A673 (cell line): ENCODE measurements at places on chromosomes 6 and 20. TPM values are rescaled to one million over a fixed set of nuclear protein-coding genes. Genes with fewer than 3 reads are reported as not detected.

SEMG1 gene
- total RNA-seq: 2.1 and 5.5 TPM in 2 replicates

MC3R gene
- not detected in 2 replicates for total RNA-seq

CST2 gene
- not detected in 2 replicates for total RNA-seq

EYS gene
- total RNA-seq: 0.47 and 0.50 TPM in 2 replicates

RAB44 gene
- 0.07 TPM in 1 of 2 replicates, not detected in the other for total RNA-seq

SEL1L2 gene
- total RNA-seq: not detected in 2 replicates

TTPAL gene
- 14.3 and 14.6 TPM in 2 replicates for total RNA-seq

DNA sequence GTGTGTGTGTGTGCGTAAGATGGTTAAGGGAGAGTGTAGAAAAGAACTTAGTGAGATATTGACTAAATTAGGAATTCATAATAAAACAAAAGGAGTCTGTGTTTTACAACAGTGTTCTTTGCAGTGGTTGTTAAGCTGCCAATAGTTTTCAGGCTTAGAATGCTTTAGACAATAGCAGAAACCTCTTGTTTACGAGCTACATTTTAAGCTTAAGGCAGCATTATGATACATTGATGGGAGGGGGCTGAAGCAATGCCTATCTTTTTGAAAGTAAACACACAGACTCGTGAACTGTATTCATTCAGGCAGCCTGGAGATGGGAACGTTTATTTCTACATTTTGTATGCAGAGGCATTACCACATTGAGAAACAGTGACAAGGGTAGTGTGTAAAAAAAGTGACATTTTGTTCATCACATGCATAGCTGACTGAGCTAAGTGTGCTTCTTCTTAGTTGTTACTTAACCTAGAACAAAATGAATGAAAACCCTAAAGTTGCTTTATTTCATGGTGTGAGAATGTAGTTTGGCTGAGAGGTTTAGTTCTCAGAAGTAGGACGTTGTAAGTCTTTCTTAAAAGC is 21.2 kb downstream of the CLVS2 start:
- no peak for DNase-seq

DNA sequence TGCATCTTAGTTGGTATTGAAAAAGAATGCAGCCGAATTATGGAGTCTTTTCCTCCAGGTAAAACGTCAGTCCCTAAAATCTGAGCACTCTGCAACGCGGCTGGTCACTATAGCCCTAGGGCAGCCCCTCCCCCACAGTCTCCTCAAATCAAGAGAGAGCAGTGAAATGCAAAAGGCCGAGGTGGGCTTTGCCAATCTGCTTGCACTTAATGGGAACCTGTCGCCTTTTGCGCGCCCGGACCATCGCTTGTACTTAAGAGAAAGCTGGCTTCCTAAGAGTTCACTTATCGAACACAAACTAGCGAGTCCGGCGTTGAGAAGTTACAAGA is 447 bp downstream of the MCM3 start:
- DNase-seq: peak; percentile 74

GRCh38 chr20:14838663-14839628 is 501.5 kb upstream of the FLRT3 start:
- no peak for DNase-seq

GRCh38 chr20:36391456-36391855 is 85.3 kb downstream of the DLGAP4 start:
- peak; percentile 50 for DNase-seq

- peak; percentile 14 for DNase-seq
Observed at GRCh38 chr6:98514073-98514720, 320.2 kb upstream of the POU3F2 start.

- DNase-seq: no peak
Observed at GRCh38 chr20:1041845-1042390, 39.8 kb upstream of the RSPO4 start.

GRCh38 chr6:170167657-170168159 is 123.2 kb downstream of the DLL1 start:
- no peak for DNase-seq

GRCh38 chr6:144215402-144215931 is 65.2 kb downstream of the STX11 start:
- peak; percentile 22 for DNase-seq

DNA sequence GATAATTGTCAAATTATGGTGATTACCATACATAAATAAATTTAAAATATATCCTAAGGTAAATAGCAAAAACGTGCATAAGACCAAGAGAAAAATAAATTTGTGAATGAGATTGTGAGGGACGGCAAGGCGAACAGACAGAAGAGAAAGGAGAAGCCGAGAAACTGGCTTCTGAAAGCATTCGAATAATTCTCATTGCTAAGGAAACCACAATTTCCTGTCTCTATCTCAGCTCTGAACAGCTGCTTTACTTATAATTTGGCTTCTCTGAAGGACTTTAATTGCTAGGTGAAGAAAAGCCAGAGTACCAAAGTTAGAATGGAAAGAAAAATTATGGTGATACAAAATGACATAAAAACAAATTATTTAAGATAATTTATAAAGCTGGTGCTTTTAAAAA is 79.0 kb upstream of the RGS17 start:
- DNase-seq: peak; percentile 62

GRCh38 chr6:138590796-138591709 is 91.8 kb upstream of the NHSL1 start:
- peak; percentile 82 for DNase-seq

- no peak for DNase-seq
Observed at GRCh38 chr6:84119277-84119676, 85.7 kb downstream of the MRAP2 start.

DNA sequence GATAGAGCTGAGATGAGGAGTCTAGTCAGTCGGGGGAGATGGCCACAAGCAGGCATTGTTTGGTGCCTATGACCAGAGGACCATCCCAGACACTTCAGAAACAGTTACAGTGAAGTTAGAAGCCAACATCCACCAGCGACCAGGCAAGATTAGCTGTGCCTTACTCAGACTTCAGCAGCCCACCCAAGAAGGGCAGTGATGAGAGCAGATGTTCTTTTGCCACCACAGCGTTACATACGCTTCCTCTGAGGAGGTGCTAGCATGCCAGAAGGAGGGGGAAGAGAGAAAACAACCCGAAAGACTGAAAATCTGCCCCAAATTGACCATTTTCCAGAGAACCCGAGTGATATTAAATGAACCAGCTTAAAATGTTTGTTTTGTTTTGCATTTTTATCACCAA is 186.8 kb downstream of the PRL start:
- no peak for DNase-seq

GRCh38 chr6:2733324-2733723 is 17.4 kb downstream of the MYLK4 start:
- no peak for DNase-seq

DNA sequence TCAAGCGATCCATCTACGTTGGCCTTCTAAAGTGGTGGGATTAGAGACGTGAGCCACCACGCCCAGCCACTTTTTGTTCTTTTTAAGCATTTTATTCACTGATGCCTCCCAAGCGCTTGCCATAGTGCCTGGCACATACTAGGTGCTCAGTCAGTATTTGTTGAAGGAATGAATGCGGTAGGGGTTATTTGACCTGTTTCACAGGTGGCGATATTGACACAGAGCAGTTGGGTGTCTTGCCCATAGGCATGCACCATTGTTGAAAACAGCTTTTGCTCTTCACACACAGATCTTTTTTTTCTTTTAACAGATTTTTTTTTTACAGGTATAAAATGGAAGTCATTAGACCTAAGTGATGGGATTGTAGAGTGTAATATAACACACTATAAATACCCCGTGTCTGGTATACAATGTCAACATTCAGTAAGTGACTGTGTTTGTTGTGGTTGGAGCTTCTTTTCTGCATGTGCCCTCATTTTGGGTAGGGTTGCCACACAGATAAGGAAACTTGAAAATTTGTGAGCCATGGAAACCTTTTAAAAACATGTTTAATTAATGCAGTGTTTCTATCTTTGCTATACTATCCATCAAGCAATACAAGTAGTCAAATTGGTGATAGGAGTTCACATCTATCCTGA is 24.8 kb downstream of the RREB1 start:
- no peak for DNase-seq

GRCh38 chr6:170179616-170180324 is 111.1 kb downstream of the DLL1 start:
- DNase-seq: no peak

DNA sequence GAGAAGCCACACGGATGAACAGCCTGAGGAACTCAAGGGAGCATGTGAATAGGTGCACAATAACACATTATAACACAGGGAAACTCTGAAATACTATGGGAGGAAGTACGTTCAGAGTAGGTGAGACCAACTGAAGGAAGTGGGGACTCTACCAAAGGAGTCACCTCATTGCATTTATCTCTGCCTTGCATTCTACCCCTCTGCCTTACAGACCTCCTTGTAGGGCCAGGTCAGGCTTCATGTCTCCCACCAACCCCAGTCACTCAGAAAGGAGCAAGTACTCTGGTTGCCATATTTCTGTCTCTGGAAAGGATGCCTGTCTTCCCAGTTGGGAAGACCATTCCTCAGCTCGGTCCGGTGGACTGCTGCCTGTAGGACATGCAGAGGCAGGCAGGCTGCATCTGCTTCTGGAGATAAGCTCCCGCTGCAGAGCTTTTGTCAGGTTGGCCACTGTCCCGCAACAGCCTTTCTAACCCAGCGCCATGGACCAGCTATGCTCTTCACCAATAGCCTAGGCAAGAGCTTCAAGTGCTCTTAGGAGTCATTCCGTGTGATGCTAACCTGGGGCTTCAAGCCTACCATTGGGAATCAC is 51.6 kb upstream of the ASIP start:
- no peak for DNase-seq

- DNase-seq: no peak
Observed at GRCh38 chr20:8390037-8390433, 258.0 kb downstream of the PLCB1 start.

- DNase-seq: no peak
Observed at GRCh38 chr6:9009931-9010330, 574.6 kb upstream of the SLC35B3 start.

DNA sequence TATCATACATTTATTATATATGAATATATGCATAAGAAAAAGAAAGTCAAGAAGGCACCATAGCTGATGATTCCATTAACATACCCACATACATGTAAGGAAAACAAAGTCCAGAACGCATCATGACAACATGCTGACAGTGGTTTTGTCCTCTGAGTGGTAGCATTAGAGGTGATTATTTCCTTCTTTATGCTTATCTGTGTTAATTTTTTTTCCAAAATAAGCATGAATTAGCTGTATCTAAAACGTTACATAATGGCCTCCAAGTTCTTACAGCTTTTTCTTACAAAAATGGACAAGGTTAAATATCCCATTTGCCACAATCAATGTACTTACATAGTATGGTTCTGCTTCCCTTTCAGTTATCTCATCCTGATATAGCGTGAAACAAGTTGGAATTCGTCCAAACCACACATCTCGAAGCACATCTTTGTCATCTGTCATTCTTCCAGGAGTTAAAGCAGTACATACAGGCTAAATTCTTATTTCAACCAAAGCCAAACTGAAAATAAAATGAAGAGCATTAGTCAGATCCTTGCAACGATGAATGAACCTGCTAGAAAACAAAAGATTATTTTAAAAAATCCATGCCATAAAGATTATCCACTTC is 9.7 kb downstream of the ATG5 start:
- DNase-seq: peak; percentile 77

GRCh38 chr6:25270559-25270958 is 8.6 kb upstream of the CARMIL1 start:
- DNase-seq: no peak

DNA sequence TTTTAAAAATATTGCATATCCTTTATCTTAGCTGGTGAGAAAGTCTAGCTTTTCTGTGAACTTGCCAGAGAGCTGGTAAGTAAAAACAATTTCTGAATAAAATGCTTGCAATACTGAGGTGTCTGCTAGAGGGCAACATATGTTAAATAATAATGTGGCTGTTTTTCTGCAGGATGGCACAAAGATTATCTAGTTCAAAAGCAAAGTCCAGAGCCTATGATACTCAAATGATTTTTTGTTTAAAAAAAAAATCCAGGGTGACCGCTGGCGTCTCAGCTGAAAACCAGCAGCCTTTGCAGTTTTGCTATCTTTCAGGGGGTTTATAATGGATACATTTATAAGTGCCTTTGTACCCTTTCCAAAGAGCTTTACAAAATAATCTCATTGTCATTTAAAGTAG is 194.9 kb downstream of the PHACTR1 start:
- peak; percentile 62 for DNase-seq

- no peak for DNase-seq
Observed at GRCh38 chr6:20319520-20320357, 81.9 kb upstream of the E2F3 start.

- no peak for DNase-seq
Observed at GRCh38 chr6:4584801-4585200, 191.4 kb upstream of the CDYL start.

DNA sequence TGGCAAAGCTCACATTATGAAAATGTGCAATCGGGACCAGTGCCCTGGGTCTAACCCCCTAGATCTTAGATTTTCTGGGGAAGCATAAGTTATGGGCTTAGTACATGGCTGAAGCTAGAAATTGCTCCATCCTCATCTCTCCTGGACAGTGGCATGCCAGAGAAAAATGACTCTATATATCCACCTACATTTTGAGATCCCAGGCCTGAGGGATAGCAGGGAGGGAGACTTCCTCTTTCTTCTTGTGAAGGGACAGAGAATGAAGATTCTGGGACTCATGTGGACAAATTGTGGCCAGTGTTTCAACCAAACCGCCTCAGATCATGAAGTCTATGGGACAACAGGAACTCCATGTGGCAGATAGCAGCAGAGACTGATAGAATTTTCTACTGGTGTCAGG is 35.4 kb downstream of the GSTA2 start:
- DNase-seq: no peak

- peak; percentile 65 for DNase-seq
Observed at GRCh38 chr20:37627060-37627766, 66.6 kb upstream of the CTNNBL1 start.

- no peak for DNase-seq
Observed at GRCh38 chr20:774016-774659, 5.8 kb upstream of the SLC52A3 start.

DNA sequence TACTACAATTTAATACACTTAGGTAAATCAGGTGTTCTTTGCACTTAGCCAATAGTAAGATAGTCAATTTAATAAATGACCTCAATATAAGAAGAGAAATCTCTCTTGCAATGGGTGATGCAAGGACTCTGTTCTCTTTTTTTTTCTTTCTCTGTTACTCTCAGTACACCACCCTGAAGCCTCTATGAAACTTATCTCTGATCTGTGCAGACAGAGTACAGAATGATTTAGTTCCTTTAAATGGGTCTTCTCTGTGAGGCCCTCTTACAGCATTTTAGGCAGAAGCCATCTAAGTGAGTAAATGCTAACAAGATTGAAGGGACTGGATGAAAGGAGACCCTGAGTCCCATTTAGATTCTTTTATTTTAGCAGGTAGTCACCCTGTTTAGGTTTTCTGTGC is 312.8 kb downstream of the RFPL4B start:
- DNase-seq: no peak

DNA sequence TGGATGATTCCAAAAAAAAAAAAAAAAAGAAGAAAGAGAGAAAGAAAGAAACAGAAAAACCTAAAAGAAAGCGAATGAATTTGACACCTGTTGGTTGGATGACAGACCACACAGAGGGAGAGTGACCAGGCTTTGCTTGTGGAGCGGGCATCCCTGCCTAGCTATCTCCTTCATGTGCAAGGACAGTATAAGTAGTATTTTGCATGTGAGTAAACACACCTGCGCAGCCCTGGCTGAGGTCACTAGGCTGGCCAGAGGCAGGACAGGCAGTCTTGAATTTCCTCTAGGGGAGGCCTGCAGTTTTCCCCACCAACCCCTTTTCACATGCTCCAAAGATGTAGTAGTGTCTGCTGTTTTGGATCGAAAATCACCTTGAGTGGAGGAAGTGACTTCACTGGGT is 126.4 kb downstream of the CCDC170 start:
- DNase-seq: no peak
